ENCODE measurements at places on chromosomes 7 and 10.

DNA sequence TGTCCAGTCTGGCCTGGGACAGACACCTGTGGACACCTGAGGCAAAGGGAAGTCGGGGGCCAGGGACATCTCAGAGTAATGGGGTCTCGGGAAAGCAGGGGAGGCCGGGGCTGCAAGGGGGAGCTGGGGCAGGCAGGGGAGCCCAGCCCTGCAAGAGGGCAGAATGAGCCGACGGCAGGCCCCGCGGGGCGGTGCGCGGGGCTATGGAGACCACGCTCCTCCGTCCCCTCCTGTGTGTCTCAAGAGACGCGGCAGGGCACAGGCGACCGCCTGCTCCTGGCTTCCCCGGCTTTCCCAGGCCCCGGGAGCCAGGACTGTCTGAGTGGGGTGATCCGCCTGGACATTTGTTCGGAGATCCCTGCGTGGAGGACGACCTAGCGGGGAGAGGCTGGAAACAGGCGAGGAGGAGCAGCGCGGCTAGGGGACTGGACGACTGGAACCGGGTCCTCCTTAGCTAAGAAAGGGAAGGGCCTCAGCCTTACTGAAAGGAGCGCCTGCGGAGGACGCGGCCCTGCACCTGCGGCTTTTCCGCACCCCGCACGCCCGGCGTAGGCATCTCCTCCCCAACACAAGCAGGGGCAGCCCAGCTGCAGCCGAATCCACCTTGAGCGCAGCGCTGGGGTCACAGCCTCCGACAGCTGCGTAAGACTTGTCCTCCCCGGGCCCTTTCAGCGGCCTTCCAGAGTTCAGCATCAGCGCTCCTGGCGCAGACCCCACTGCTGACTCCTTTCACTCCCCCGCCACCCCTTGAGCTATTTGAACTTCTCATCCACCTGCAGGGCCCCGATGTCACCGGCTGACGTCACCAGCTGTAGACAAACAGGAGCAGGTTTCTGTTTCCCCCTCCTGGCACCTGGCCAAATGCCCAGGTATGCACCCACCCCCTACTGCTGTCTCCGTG, 176.4 kb downstream of the ZNF248 start:
- no peak for DNase-seq

DNA sequence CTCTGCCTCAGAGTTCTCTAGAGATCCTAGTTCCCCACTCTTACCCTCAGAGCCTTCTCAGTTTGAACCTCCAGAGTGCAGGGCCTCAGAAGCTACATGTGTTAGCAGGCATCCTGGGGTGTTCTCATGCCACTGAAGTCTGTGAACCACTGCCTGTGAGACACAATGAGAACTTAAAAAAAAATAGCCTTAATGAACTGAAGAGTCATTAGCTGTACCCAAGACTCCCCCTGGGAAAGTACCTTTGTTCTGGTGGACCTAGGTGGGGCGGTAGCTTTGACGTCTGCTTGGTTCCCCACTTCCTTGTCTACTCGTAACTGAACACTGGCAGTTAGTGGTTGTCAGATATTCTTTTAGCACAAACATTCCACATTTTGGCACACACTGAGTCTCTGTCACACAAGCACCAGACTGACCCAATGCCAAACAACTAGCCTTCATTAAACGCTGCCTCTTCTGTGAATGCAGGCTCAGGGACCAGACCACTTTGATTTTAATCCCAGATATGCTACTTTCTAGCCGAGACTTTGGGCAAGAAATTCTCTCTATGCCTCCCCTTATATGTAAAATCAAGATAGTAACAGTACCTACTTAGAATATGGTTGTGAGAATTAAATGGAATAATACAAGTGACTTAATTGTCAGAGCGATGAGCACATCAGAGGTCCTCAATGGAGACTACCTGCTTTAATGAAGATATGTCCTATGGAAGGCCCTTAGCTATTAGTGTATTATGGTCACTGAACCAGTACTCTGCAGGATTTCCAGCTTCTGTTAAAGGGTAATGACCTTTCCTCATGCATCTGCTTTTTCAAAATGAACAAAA, 75.3 kb upstream of the CC2D2B start:
- DNase-seq: no peak

DNA sequence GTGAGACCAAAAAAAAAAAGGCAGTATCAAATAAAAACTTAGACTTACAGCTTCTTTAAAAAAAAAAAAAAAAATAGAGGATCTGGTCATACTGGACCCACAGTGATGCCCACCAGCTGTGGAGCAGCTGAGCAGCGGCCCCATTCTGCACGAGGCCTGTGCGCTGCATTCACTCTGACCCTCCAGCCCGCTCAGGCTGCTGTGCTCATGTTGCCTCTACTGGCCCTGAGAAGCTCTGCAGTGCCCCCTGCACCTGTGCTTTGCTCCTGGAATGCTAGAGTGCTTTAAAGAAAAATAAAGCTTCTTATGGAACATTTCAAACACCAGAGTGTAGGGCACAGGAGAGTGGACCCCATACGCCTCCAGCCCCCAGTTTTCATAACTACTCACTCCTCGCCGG, 33.2 kb downstream of the TMEM120A start:
- no peak for DNase-seq

- DNase-seq: no peak
Observed at GRCh38 chr7:466465-467191, 53.0 kb downstream of the PDGFA start.

DNA sequence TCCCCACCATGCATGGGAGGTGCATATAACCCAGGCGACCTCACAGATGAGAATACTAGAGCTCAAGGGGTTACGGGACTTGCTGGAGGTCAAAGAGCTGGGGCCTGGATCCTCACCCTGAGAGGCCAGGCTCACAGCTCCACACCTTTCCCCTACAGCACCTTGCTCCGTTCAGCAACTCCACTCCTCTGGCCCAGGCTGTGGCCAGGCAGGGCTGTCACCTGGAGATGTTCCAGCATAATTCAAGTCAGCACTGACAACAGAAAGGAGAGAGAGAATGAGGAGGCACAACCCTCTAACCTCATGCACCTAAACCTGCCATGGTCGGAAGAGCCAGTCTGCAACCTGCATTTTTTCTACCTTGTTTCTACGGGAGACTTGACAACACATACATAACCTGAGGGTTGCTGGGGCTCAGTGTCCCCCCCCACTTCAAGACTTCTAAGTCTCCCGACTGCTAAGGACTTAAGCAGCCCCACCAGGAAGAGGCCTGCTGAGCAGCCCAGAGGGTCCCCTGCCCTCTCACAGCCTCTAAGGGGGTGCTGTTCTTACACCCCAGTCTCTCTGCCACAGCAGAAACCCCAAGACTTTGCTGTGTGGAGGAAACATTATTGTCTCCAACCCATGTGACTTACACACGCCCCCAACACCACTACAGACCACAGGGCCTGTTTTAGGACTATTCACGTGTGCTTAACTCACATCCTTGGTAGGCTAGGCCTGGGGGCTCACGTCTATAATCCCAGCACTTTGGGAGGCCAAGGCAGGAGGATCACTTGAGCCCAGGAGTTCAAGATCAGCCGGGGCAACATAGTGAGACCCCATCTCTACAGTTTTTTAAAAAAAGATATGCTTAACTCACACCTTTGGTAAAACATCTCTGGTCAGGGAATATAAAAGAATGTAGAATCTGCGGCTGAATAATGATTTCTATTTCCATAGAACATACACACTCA, 175.6 kb downstream of the FAM107B start:
- DNase-seq: no peak

DNA sequence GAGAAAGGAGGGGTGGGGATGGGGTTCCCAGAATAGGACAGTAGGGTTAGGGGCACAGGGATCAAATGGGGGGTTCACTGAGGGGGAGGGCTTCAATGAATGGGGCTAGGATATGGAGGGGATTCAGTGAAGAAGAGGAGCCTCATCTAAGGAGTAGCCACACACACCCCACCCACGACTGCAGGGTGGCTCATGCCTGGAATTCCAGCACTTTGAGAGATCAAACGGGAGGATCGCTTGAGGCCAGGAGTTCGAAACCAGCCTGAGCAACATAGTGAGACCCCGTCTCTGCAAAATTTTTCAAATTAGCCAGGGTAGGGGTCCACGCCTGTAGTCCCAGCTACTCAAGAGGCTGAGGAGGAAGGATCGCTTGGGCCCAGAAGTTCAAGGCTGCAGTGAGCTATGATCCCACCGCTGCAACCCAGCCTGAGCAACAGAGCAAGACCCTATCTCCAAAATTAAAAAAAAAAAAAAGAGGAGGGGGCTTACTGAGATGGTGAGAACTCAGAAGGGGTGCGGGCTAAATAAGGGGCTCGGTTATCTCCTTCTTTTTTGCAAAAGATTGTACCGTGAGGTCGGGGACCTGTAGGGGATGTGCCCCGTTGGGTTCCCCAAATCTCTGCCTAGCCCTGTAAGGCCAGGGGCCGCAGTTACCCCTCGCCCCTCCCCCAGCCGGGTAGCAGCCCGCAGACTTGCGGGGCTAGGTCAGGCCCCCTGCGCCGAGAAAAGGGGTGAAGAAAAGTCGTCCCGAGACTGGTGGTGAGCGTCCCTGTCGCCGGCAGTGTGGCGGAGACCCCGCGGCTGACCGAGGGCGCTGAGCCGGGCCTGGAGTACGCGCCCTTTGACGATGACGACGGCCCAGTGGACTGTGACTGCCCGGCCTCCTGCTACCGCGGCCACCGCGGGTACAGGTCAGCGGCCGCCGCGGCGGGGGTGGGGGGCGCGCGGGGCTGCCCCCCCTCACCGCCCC, 43.1 kb upstream of the HSPB1 start:
- no peak for DNase-seq

DNA sequence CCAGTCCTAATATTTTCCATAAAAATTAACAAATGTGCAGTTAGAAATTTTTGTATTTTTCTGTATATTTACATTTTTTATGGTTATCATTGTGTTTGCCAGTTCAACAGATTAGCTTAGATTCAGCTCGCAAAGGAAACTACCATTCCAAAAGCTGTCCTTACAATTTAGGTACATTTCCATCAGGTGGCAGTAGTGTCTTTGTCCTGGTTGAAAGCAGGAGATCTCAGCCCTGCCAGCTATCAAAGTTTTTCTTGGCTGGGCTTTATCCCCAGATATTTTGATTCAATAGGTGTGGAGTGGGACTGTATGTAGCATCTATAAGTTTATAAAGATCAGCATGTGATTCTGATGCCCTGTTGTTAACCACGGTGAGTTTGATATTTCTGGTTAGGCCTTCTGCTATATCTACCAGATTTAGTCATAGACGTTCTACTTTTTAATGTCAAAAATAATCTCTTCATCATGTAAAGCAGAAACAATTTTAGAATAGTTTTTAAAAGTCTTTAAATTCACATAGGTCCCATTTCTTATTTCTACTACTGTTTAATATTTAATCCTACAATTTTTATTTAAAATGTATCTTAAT, 15.5 kb upstream of the ICA1 start:
- no peak for DNase-seq

DNA sequence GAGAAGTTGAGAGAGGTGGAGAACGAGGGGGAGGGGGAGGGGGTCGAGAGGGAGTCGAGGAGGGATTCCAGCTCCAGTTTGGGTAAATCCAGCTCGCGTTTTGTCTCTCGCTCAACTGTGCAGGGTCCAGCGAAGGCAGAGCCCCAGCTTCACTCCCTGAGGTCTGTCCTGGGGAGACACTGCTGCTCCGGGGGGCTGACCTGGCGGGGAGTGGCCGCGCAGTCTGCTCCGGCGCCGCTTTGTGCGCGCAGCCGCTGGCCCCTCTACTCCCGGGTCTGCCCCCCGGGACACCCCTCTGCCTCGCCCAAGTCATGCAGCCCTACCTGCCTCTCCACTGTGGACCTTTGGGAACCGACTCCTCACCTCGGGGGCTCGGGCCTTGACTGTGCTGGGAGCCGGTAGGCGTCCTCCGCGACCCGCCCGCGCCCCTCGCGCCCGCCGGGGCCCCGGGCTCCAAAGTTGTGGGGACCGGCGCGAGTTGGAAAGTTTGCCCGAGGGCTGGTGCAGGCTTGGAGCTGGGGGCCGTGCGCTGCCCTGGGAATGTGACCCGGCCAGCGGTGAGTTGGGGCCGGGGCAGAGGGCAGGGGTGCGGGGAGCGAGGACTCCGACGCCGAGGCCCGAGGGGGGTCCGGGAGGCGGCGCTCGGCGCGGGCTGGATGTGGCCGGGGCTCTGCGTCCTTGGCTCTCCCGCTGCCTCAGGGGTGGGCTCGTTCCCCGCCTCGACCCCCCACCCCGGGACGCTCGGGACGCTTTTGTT, at the start of gene TET1:
TET1 (plus strand) TSS at position 152 of the 757 bp plus-strand sequence. CDS start 12,002 bp downstream, outside the sequence.
- DNase-seq: no peak

- no peak for DNase-seq
Observed at GRCh38 chr7:14635955-14636354, 266.6 kb downstream of the DGKB start.

DNA sequence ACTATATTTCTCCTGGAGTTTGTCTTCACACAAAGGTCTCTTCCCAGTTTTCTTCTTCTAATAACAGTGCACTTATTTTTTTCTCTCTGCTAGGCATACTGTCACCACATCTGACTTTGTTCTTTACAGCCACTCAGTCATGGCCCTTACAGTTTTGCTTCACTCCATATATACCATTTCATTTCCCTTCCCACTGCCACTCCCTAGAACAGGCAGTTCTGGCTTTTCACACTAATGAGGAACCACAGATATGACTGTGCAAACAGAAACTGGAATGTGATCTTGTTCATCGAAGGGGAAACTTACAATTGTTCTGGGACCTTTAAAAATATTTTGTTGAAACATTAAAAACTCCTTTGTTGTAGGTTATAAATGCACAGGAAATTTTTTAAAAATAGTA, 67.3 kb downstream of the EPDR1 start:
- DNase-seq: no peak

DNA sequence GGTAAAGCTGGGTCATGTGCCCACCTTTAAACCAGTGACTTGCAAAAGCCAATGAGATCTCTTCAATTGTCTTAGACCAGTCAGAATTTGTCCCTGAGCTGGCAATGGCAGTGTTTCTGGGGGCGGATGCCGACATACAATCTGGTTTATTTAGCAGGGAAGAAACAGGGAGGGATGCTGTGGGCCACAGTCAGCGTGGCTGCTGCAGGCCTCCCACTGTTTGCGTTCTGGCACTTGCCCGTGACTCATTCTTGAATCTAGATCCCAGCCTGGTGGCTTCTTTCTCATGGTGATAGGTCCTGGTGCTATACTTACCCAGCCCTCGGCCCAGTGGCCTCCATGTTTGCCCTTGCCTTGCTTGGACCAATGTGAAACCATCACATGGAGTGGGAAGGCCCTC, 3.1 kb upstream of the CPA1 start:
- no peak for DNase-seq

- no peak for DNase-seq
Observed at GRCh38 chr10:63286754-63287264, 153.7 kb downstream of the NRBF2 start.

- no peak for DNase-seq
Observed at GRCh38 chr7:133775201-133775600, 351.9 kb upstream of the LRGUK start.

- DNase-seq: no peak
Observed at GRCh38 chr10:50422259-50422658, 170.9 kb upstream of the ASAH2 start.

- DNase-seq: no peak
Observed at GRCh38 chr7:26449175-26450165, 157.8 kb downstream of the SNX10 start.

DNA sequence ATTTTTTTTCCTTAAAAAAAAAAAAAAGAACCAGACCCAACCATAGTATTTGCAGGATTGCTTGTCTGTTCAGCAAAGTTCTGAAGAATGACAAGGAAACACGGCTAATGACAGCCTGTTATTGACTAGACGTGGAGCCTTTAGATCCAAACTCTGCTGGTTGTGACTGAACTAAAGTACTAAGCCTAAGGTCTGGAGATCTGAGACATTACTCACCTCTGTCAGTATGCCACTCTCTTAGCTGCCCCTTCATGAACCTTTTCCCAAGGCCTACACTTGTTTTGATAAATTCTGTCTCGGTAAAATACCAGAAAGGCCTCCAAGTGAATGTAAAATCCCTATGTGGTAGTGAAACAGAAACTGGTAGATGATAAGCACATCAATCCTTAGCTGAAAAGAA, 101.0 kb downstream of the CABCOCO1 start:
- no peak for DNase-seq

- no peak for DNase-seq
Observed at GRCh38 chr10:77291596-77292505, 345.8 kb downstream of the KCNMA1 start.

Measured in stimulated activated CD8-positive, alpha-beta memory T cell treated with anti-CD3 and anti-CD28 coated beads, Interleukin-15, amount 100 ng/mL, for 24 hours (primary cell).